GM12878 (cell line): ENCODE measurements at places on chromosomes 5 and 9. TPM values are rescaled to one million over a fixed set of nuclear protein-coding genes. Genes with fewer than 3 reads are reported as not detected.

B4GALT7 gene
- total RNA-seq = 22.5 and 23.6 TPM in 2 replicates

EDIL3 gene
- 0.23 and 0.32 TPM in 2 replicates for total RNA-seq

CDC20B gene
- not detected in 2 replicates for total RNA-seq

ZNF484 gene
- 3.5 and 4.1 TPM in 2 replicates for total RNA-seq

NR2F1 gene
- 0.32 and 0.36 TPM in 2 replicates for total RNA-seq

GKAP1 gene
- 2.0 and 2.3 TPM in 2 replicates for total RNA-seq

CDX1 gene
- not detected in 2 replicates for total RNA-seq

MCC gene
- total RNA-seq = 0.38 and 0.48 TPM in 2 replicates

EQTN gene
- total RNA-seq = not detected in 2 replicates

DNA sequence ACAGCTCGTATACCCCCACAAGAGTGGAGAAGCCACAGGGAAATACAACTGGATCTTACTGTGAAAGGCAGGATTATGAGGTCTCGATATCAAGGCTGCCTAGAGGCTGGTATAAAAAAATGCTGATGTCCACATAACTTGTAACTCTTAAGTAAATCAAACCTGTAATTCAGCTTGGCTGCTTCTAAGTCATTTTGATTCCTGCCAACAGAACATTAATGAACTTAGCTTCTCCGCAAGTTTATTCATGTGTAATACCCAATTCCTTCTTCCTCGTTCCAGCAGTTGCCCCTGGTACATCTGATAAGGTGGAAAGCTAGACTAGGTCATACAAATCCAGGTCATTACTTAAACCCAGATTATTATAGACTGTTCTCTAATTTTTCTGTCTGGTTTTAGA is 16.4 kb upstream of the SMIM15 start:
- no peak for DNase-seq

GRCh38 chr9:16718952-16719351 is 151.5 kb downstream of the BNC2 start:
- no peak for DNase-seq

- DNase-seq = no peak
Measured at GRCh38 chr9:69199769-69200470, 25.8 kb downstream of the TJP2 start.

GRCh38 chr9:110072597-110073355 is 135.2 kb downstream of the C9orf152 start:
- DNase-seq = no peak

DNA sequence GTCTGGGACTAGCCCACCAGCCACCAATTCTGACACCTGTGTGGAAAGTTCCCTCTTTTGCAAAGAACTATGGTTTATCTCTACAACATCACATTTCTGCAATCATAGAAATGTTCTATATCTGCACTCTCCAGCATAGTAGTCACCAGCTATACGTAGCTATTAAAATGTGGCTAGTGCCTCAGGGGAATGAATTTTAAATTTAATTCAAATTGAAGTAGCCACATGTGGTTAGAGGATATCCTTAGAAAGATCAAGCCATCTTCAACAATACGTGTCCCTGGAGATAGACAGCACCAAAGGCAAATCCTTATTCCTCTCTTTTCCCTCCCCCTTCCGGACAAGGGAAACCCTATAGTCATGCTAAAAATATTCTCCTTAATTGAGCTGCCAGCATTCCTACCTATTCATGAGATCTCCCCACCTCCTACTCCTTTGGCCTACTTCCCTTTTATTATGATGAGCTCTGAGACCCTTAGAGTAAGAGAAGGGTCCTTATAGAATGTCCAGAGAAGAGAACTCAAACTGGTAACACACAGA is 11.1 kb downstream of the LCP2 start:
- DNase-seq = no peak

- DNase-seq = no peak
Measured at GRCh38 chr9:21395778-21396717, 10.8 kb upstream of the IFNA2 start.

DNA sequence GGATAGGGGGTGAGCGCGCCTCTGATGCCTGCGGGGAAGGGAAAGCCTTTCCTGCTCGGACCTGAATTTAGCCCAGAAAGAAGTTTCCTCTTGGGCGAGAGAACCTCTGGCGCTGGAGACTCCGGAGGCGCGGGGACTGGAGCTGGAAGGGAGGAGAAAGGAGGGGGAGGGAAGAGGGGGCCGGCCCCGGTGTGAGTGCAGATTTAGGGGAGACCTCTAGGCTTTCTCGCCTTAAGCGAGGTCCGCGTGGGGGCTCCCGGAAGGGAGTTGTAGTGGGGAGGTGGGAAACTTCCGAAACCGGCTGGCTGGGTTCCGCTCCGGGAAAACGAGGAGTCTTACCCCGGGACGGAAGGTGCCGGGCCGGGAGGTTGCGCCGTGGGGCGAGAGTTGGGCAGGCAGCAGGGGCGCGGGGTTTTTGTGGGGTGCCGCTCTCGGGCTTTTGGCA is 1.3 kb downstream of the PCSK5 start:
- DNase-seq = no peak

GRCh38 chr5:56729488-56729887 is 85.9 kb upstream of the MAP3K1 start:
- DNase-seq = no peak

DNA sequence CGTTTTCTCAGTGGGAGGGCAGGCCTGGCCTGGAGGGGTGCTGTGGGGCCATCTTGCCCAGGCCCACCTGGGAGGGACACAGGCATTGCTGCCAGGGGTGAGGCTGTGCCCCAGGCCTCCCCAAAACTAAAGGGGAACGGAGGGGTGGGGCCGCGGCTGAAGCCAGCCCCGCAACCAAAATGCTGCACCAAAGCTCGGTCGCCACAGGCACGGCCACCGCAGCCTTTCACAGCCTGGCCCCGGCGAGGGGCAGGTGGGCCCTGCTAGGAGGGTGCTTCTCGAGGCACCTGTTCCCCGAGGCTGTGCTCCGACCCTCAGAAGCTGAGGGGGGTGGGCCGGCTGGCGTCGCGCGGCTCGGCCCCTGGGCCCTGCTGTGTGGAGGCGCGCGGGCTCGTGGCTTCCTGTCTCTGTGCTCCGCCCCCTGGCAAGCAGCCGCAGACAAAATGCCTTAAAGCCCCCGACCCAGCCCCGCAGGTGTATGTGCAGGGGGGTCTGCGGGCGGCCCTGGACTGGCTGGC is 57.6 kb downstream of the JAK2 start:
- no peak for DNase-seq

- DNase-seq = no peak
Measured at GRCh38 chr5:85132269-85132668, 747.6 kb upstream of the EDIL3 start.

DNA sequence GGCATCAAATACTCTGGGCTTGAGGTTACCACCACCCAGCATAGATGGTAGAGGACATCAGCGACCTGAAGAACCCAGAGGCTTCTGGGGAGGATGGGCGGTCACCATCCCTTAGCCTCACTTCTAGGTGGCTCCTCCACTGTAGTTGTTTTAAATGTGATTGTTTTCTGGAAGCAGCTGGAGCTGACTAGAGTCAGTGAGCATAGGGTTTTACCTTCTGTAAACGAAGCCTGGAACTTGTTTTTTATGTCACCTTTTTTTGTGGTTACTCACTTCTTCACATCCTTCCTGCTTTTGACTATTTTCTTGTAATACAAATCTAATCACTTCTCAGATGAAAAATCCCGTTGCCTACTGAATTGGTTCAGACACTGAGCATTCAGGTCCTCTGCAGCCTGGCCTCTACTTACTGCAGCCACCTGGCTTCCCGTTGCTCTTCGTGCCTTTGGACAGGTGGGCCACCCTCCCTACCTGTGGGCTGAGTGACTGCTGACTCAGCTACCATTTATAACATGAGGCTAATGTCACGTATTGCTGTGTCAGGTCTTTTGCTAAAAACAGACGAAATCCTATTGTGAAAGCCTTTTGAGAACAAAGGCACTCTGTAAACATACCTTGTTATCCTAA is 167.8 kb downstream of the MAN2A1 start:
- no peak for DNase-seq

DNA sequence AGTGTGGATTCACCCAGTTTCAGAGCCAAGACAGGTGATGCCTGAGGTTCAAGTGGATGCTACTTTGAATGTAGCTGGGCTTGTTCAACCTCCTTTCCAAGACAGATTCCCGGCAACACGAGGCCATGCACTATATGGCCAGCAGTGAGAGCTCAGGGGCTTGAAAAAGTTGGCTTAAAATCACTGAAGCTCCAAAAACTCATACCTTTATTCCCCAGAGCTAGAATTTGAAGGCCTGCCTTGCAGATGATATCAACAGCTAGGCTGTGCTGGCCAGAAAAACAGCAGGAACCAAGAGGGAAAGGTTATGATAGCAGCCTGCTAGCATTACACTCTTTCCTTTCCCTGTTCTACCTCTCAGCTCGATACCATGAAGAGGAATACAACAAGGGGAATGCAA is 120.2 kb upstream of the DAB2 start:
- no peak for DNase-seq

DNA sequence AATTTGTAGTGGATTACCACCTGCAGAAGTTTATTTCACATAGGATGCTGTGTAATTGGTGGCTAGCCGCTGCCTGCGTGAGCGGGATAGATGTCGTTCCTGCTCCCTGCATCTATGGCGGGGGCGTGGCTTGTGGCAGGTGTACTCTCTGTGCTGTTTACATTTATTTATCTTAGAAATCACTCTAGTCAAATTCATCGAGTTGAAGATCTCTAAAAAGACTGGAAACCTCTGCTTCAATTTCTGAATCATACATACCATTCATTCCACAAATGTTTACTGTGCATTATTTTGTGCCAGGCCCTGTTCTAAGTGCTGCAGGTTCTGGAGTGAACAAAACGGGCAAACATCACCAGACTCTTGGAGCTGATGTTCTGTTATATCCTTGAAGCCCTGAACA is 11.9 kb downstream of the ROPN1L start:
- no peak for DNase-seq

DNA sequence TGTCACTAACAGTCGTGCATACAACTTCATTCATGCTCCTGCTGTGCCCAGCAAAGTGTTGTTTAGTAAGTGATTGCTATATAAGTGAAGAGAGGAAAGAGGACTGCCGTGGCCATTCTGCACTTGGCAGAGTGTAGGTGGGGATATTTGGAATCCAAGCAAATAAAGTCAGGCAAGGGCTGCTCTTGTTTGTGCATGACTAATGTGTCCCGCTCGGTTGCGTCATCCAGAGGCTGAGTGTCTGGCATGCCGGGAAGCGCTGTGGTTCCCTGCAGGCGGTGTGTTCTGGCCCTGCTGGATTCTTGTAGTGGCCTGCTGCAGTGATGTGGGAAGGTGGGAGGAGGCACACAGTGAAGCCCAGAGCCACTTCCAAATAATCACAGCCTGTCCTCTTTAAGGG is 136.9 kb upstream of the ANKH start:
- DNase-seq = no peak

GRCh38 chr9:34610434-34611206 is 1.3 kb downstream of the RPP25L start:
- DNase-seq = no peak

DNA sequence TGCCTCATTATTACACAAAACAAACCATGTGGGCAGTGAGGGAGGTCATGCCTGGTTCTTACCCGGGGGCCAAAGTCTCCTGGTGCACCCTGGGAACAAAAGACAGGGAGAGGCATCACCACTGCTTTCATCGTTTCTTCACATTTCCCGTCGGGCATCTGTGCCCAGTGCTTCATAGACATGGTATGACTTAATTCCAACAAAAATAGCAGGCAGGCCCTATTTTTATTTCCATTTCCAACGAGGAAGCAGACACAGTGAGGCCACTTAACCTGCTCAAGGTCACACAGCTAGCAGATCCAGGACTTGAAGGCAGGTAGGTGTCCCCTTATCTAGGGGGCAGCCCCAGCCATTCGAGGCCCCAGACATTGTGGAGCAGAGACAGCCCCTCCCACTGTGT is 34.6 kb upstream of the PHYKPL start:
- no peak for DNase-seq

DNA sequence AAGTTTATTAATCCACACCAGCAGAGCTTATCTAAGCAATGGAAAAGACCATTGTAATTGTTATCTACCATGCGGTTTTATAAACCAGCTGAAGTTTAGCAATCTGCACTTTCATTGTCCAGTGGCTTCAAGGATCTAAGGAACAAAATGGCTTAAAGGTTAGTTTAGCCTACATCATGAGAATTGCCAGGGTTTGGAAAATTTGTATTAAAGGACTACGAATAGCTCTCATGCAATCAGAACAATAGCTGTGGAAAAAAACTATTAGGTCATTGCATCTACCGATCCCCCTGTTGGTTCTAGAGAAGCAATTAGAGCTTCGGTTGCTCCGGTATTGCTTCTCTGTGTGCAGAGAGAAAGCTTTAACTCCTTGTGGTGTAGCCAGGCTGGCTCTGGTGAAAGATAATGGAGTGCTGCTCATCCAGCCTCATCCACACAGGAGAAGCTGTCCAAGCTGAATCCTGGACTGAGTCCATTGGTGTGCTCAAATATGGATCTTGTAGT is 86.3 kb upstream of the SLC12A2 start:
- DNase-seq = no peak

DNA sequence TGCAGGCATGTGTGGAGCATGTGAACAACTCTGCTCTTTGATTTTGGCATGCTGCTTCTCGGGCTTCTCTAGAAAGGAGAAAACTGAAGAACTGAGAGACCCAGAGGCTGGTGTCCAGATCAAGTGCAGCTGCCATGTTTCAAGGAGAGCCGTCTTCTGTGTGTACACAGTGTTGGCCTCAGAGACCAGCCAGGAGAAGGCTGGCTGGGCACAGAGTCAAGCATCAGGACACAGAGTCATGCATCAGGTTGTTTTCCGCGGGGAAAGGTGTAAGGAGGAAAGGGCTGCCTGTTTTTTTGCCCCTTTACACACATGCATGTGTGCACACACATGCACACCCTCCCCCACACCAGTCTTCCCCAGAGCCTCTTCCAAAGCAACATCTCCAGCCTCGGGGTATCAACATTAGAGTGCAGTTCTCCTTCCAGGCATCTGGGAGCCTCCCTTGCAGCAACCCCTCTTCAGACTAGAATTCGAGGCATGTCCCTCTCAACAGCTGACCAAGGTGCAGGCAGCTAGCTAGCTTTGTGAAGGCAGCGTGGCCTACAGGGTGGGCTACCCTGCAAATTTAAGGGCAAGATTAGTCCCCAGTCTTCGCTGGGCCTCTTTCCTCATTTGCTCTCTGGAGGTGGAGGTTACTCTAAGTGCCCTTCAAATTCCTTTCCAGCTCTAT is 180.9 kb downstream of the AOPEP start:
- no peak for DNase-seq

GRCh38 chr5:4212981-4213819 is 617.6 kb downstream of the IRX1 start:
- DNase-seq = no peak

DNA sequence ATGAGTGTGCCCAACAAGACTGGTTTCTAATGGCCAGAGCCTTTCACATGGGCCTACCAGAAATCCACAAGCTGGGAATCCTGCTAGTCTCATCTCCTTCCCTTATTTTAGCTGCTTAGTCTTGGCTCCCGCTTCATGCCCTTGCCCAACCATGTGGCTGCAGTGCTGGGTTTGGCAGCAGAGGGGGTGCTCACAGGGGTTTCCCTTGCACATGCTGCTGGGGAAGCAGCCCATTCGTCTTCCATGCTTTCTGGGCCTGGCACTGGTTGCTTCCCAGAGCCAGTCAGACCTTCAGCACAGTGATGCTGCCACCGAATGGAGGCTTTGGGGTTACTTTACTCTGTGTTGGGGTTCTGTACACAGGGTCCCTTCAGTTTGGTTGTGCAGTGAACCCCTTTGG is 26.3 kb downstream of the SLC46A2 start:
- DNase-seq = no peak

- no peak for DNase-seq
Measured at GRCh38 chr5:17132444-17133083, 84.9 kb upstream of the BASP1 start.
